AG09309 (cell line): ENCODE measurements at places on chromosomes 1 and 21.
A peak's percentile ranks its signal among the peaks of the same experiment; 100 is the strongest.

DNA sequence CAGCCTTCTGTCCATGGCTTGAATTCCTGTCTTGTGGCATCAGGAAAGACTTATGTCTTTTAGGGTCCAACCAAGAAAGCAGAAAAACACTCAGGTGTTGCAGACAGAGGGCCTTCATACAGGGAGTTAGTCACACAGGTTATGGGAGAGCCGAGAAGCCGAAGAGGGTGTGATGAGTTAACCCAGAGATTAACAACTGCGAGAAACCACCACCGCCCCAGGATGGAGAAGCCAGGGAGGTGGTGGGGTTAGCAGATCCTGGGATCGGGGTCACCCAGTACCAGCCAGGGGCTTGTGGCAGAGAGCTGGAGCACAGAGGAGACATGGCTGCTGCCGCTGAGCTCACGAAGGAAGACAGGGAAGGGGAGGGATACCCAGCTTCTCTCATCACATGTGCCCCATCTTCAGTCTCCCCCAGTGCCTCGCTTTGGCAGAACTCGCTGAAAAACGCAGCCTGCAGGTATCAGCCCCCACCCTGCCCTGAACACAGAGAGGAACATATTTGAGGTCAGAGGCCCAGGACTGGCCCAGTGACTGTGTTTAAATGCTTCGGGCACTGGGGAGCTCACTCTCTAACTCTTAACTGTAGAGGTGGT is 58.7 kb downstream of the RUNX3 start:
- DNase-seq: no peak

DNA sequence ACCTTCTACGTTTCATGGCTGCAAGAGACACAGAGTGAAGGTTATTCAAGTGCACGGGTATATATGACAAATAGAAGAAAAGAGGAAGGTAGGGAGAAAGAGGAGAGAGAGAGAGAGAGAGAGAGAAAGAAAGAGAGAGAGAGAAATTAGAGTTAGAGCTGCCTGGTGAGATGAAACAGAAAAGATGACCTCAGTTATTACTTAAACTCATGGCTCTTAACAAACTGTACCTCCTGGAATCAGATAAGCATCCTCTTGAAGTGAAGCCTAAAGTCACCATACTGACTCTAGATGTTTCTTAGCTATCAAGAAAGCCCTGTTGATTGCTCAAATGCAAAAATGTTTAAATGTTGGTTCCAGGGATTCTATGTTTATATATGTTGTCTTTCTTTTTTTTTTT is 597.7 kb upstream of the ZP4 start:
- no peak for DNase-seq

GRCh38 chr1:83693427-83694126 is 305.4 kb downstream of the TTLL7 start:
- DNase-seq: no peak

GRCh38 chr1:232966663-232967062 is 16.3 kb downstream of the NTPCR start:
- no peak for DNase-seq

DNA sequence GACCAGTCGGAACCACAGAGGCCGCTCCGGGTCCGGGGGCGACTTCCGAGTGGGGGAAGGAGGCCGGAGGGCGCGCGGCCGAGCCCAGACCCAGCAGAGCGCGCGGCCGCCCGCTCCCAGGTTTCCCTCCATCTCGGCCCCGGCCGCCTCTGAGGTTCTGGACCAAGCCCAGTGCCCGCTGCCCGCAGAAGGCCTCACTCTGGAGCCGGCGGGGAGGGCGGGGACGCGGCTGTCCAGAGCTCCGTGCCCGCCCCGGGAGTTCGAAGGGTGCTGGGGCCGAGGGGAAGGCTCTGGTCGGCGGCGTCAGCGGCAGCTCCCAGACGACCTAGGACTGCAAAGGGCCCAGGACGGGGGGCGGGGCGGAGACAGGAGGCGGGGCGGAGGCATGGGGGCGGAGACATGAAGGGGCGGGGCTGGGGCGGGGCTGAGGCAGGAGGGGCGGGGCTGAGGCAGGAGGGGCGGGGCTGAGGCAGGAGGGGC is 48.0 kb upstream of the SLC19A1 start:
- no peak for DNase-seq

DNA sequence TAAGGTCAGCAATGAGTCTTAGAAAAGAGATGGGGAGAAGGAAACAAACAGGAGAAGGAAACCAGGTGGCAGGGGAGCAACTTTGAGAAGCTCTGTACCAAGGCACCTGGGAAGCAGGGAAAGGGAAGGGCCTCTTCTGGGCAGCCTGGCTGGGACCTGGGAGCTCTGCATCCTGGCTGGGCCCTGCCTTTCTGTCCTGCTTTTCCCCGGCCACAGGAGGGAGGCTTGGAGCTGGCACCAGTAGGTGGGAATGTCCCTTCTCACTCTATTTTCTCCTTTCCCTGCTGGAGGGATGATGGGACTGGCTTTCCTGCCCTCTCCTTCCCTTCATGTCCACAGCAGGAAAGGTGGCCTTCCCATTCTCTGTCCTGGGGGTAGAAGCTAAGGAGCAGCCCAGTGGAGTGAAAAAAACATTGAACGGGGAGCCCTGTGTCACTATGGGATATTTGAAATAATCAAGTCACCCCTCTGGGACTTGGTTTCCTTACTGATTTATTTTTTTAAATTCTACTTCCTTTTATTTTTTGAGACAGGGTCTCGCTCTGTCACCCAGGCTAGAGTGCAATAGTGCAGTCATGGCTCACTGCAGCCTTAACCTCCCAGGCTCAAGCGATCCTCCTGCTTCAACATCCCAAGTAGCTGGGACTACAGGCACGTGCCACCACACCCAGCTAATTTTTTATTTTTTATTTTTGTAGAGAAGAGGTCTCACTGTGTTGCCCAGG is 5.1 kb upstream of the NES start:
- DNase-seq: no peak

DNA sequence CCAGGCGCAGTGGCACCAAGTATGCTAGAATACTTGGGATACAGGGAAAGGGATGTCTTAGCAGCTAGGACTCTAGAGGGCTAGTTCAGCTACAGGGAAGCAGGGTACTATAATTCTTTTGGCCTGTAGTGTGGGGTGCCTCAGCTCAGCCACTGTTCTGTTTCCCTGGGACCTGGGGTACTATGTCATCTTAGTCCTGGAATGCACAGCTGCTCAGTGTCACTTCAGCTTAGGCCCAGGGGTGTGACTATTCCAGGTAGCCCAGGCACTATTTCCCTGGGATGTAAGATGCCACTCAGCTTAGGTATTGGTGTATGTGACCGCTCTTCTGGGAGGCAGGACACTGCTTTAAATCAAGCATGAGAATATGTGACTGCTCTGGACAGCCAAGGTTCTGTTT is 34.1 kb downstream of the RGSL1 start:
- no peak for DNase-seq

GRCh38 chr21:33201956-33202355 is 27.8 kb upstream of the IFNAR2 start:
- DNase-seq: no peak

- DNase-seq: no peak
Measured at GRCh38 chr1:218591966-218592365, 246.8 kb downstream of the TGFB2 start.

GRCh38 chr1:78176448-78176847 is 130.7 kb downstream of the GIPC2 start:
- peak; percentile 89 for DNase-seq

- no peak for DNase-seq
Measured at GRCh38 chr1:61297887-61298286, 215.5 kb downstream of the NFIA start.

GRCh38 chr1:29687166-29687565 is 450.8 kb downstream of the PTPRU start:
- no peak for DNase-seq

GRCh38 chr1:56578963-56579875 is at the start of gene PLPP3:
Gene PLPP3 (minus strand): TSS chr1:56579563. CDS start chr1:56579016, 547 bp downstream.
- DNase-seq: peak; percentile 93
